NCI-H524 (cell line): ENCODE measurements at places on chromosomes 6 and 20.

DNA sequence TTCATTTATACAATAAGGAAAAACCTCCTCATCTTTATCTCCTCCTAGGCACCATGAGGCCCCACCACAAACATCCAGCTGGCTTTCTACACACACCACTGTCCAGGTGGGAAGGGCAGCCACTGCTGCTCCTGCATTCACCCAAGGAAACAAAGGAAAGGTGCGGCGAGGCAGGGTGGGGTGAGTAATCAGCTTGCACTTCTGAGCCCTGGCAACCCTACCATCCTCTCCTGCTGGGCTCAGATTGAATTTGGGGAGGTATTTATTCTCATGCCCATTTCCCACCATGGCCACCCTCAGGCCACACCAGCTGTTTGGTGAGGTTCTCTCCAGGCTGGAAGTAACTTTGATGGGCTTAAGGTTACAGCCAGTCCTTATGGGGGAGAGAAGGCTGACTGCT lies 31.2 kb upstream of the SPDEF start:
- no peak for DNase-seq

DNA sequence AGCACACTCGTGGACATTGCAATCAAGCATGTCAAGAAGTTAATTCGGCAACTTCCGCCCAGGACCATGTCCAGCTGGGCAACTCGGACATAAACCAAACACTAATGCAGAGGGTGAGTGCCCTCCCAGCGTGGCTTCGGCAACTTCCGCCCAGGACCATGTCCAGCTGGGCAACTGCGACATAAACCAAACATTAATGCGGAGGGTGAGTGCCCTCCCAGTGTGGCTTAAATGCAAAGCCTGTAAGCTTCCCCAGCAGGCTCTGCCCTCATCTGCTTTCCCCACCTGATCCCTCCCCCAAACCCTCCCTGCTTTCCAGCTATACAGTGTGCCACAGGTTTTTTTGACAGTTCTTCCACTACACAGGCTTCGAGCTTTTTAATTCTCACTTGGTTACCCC lies 143.4 kb downstream of the PXDC1 start:
- DNase-seq: no peak

DNA sequence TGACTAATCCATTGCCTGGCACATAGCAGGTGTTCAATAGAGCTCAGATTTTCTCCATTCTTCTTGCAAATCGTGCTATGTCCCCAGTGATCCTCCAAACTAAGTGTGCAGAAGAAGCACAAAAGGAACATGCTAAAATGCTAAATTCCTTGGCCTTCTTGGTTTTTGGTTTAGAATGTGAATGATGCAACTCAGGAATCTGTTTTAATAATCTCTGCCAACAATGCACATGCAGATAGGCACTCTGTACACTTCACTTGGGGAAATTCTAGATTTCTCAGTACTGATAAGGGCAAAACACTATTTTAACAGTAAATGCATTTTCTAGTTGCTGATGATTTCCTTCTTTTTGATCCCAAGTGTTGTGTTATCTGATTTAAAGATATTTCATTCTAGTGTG lies 35.2 kb downstream of the SLC22A1 start:
- DNase-seq: no peak

- DNase-seq: no peak
Observed at GRCh38 chr6:69570106-69570505, 226.7 kb downstream of the LMBRD1 start.

GRCh38 chr6:20223141-20223540 lies 10.9 kb upstream of the MBOAT1 start:
- no peak for DNase-seq

- no peak for DNase-seq
Observed at GRCh38 chr20:40651151-40651550, 37.9 kb downstream of the MAFB start.

DNA sequence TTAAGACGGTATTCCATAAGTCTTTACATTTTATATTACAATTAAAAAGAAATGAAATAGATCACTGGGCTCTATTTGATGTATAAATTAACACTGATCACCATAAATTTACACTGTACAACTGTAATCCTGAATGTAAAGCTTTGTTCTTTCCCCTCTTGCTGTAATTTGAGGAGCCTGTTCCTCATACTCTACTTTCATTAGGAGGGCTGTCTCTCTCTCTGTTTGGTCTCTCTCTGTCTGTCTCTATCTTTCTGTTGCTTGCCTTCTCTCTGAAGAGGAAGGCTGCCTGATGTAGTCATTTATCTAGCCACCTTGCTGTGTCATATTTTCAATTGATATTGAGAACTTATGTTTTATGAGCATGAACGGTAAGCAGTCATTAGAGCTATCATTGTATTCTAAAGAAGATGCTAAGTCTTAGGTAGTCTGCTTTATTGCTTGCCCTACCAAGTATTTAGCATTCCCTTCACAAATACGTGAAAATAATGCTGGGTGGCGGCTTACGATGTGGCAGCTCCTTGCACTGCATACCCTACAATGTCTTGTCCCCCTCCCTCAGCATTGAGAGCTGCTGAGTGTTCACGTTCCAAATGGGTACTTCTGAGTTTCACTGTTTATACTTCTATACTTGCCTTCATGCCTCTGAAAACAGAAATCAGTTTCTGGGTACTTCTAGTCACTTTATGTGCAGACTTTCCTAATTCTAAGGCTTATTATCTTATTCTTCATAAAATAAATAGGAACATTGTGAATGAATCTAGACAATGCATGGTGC lies 205.5 kb downstream of the NKAIN2 start:
- no peak for DNase-seq

DNA sequence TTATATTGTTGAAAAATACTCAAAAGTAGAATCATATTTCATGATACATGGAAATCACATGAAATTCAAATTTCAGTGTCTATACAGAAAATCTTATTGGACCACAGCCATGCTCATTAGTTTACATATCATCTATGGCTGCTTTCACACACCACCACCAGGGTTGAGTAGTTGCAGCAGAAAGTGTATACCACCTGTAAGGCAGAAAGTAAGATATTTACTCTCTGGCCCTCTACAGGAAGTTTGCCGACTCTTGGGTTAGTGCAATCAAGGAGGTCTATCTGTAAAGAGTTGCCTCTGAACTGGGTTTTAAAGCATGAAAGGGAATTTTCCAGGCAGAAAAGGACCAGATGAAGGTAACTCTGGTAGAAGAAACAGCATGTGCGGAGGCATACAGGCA lies 432.3 kb downstream of the DHX35 start:
- no peak for DNase-seq

- DNase-seq: peak; percentile 57
Observed at GRCh38 chr20:20233041-20233514, 134.8 kb upstream of the INSM1 start.

DNA sequence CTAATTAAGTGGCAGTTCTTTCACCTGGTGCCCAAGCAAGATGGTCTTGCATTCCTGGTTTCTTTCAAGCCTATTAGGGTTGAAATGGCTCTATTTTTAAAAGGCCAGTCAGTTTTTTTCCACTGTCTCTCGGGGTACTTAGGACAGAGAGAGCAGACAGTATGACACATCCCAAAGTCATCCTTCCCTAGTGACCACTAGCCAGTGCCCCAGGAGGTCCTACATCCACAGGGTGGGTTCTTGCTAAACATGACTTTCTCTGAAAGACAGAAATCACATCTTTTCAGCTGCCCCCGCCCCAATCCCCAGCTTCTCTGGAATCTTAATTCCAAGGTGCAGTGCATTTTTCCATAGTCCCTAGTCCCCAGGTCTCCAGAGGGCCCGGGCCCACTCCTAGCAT lies 192.4 kb downstream of the SLC24A3 start:
- DNase-seq: no peak
